WTC11 (cell line): ENCODE measurements at places on chromosomes 7 and 10. TPM values are rescaled to one million over a fixed set of nuclear protein-coding genes. Genes with fewer than 3 reads are reported as not detected.

FFAR4 gene
- 0.07 to 0.15 TPM in 2 of 3 replicates, not detected in the other for total RNA-seq

USP54 gene
- total RNA-seq, result 39.8 to 43.8 TPM (median 43.3 TPM) in 3 replicates

PRSS37 gene
- total RNA-seq, result not detected in 3 replicates

ATOH7 gene
- 0.30 to 0.44 TPM (median 0.31 TPM) in 3 replicates for total RNA-seq

DNA sequence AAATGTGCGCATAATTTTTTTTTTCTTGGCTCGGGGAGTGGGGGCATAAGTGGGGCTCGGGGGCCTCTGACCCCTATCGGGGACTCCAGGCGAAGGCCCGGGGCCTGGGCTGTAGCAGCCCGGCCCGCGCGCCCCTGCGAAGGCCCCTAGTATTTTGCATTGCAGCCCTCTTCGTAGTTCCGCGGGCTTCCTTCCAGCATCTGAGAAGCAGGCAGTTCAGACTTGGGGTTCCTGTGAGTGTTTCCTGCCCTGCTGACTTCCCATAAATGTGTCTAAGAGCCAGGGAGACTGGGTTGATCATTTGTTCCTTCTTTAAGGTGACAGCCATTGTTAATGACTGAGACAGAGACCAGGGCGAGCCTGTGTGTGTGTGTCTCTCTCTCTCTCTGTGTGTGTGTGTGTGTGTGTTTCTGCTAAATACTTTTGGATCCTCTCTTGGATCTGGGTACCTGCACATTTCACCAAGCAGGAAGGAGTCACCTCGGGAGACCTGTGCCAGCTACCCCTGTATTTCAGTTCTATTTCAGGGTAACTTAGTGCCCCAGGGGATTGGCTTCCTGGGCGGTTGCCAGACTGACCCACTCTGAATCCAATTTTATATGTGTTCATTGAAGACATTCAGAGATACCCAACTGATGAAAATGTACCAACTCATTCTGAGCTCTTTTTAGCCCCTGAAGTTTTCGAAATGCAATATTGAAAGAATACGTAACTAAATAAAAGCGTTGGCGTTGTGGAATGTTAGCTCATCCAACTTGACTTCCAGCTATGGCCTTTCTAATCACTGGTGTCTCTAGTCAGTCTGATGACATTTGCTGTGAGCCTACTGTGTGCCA, 805 bp downstream of the MSRB2 start:
- H3K27me3 ChIP-seq, result no peaks in the 10 kb centered on the region
- peak; percentile 42 for DNase-seq
- peaks cover 15% of the 10 kb centered on the region for H3K36me3 ChIP-seq

DNA sequence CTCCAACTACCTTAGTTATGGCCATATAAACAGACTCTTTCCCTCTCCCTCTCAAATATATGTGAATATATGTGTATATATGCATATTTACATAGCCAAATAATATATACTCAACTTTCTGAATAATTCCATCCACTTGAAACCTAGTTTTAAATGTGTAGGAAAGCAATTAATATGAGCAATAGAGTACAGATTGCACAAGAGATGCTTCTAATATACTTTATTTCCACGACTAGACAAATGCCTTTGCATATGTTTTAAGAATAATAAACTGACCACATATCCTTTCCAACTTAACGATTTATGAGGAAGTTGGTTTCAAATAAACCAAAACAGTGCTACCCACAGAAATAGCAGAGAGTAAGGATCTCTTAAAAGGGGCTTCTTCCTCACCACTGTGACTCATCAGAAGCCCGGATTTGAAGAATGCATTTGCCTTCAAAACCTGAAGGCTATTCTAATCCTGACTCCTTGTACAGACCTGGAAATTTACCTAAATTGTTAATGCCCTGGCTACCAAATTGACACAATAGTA, 266.3 kb downstream of the AHR start:
- no peak overlapping the region for H3K4me3 ChIP-seq
- no peaks in the 10 kb centered on the region for H3K27me3 ChIP-seq
- DNase-seq, result no peak
- no peaks in the 10 kb centered on the region for H3K4me1 ChIP-seq
- no peak overlapping the region for H3K27ac ChIP-seq

GRCh38 chr7:66539902-66540375, 88.7 kb upstream of the KCTD7 start:
- no peaks in the 10 kb centered on the region for H3K27me3 ChIP-seq
- peaks cover 9% of the 10 kb centered on the region for H3K4me1 ChIP-seq
- H3K27ac ChIP-seq, result no peak overlapping the region
- no peak for DNase-seq

DNA sequence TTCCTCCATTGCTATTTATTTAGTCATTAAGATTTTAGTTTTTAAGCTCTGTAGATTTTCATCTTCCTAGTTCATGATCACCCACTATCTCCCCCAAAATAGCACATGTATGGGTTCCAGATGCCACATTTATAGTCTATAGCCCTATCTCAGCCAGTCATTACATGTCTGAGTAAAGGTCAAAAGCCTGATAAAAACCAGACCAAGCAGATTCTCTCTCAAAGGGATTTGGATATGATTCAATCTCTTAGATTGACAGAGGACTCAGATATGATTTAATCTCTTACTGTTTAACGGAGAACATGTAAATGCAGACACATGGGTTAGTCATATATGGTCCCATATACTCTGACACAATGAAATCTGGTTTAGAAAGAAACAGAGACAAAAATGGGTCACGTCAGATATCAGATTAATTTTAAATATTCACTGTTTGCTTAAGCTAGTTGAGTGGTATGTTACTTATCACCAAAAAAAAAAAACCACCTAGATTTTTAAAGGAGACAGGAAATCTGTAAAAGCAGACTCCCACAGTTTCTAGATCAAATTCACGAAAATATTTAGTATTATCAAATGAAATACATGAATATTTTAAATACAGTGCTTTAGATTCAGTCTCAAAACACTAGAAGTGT, 107.0 kb upstream of the LRRN3 start:
- H3K27me3 ChIP-seq, result no peaks in the 10 kb centered on the region
- no peak overlapping the region for H3K27ac ChIP-seq
- no peak for DNase-seq

GRCh38 chr10:21329995-21330627, 195.4 kb downstream of the SKIDA1 start:
- H3K27me3 ChIP-seq, result no peaks in the 10 kb centered on the region
- H3K4me1 ChIP-seq, result peaks cover 24% of the 10 kb centered on the region
- H3K27ac ChIP-seq, result no peak overlapping the region

GRCh38 chr7:101673951-101674350, 44.9 kb upstream of the MYL10 start:
- H3K4me3 ChIP-seq, result no peak overlapping the region
- peaks cover 15% of the 10 kb centered on the region for H3K4me1 ChIP-seq
- DNase-seq, result no peak
- no peak overlapping the region for H3K27ac ChIP-seq

GRCh38 chr7:19009241-19009935, 108.0 kb downstream of the TWIST1 start:
- H3K27me3 ChIP-seq, result no peaks in the 10 kb centered on the region
- H3K4me1 ChIP-seq, result no peaks in the 10 kb centered on the region
- no peak overlapping the region for H3K4me3 ChIP-seq
- H3K27ac ChIP-seq, result no peak overlapping the region
- no peak for DNase-seq
